ENCODE measurements at places on chromosomes 3 and 15. TPM values are rescaled to one million over a fixed set of nuclear protein-coding genes. Genes with fewer than 3 reads are reported as not detected.

DNA sequence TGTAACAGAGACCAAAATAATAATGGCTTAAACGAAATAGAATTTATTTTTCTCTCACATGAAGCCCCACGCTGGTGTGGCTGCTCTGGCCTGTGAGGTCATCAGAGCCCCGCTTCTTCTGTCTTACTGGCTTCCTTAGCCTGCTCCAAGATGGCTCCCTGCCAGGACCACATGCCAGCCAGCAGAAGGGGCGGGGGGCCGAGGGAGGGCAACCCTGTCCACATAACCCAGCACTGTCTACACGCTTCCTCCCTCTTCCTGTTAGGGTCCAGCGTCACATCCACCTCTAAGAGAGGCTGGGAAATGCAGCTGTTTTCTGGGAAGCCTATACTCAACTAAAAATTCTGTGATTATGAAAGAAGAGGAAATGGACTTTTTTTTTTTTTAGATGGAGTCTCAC lies 107.9 kb upstream of the DLG1 start:
- H3K4me3 ChIP-seq, result no peak overlapping the region
- no peaks in the 10 kb centered on the region for H3K36me3 ChIP-seq
- no peaks in the 10 kb centered on the region for H3K27me3 ChIP-seq
- H3K27ac ChIP-seq, result no peak overlapping the region

DNA sequence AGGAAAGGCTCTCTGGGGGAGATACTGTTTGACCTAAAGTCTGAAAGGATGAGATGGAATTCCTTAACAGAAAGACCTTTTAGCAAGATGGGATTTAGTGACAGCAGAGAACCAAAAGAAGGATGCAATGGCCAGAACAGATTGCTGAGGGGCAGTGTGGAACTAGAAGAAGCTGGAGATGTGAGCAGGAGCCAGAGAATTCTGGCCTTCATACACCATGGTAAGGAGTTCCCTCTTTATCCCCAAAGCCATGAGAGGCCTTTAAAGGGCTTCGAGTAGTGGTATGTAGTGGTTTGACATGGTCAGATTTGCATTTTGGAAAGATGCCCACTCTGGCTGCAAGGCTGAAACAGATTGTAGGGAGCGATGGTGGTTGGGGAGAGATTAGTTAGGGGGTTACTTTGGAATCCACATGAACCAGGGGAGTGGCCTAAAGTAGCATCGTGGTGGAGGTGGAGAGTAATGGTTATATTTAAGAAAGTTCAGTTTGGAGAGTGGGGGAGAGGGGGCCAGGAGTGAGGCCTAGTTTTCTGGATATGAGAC lies 34.0 kb upstream of the NPHP3 start:
- no peak overlapping the region for H3K4me3 ChIP-seq
- H3K36me3 ChIP-seq, result no peaks in the 10 kb centered on the region
- H3K27ac ChIP-seq, result no peak overlapping the region
- H3K4me1 ChIP-seq, result no peaks in the 10 kb centered on the region
- no peaks in the 10 kb centered on the region for H3K27me3 ChIP-seq

ST3GAL6 gene
- 6.8 TPM for total RNA-seq

CFAP20DC gene
- total RNA-seq, result 0.35 TPM
